ENCODE measurements at places on chromosomes 2 and 18.

DNA sequence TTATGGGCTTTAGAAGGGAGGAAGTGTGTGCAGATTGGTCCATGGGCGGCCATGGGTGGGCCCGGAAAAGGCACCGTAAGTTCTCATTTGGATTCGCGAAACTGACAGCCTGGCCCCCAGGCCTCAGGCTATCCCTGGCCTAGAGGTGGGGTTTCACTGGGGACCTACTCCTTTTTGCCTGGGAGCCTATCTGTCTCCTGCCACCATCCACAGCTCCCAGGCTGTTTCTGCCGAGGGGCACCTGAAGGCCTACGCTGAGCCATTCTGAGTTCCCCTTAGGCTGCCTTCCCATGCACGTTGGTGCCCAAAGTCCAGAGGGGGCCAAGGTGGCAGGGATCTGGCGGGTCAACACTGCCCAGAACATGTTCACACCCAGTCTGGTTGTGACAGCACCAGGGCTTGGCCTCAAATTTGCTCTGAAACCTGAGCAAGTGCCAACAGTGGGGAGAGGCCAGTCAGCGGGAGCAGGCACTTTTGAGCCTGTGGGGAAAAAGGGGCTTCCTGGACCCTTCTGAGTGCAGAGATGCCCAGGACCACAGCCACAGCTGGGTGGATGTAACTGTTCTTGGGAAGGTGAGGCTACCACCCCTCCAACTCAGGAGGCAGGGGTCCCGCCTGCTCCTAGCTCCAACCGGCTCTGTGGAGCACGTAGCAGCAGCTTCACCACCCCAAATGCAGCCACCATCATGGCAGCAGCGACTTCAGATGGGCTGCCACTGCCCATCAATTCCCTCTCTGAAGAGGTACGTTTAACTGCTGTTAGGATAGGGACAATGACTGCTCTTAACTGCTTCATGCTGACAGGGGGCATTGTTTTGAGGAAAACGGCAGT lies 73.6 kb upstream of the ZNF804A start:
- no peak for DNase-seq

DNA sequence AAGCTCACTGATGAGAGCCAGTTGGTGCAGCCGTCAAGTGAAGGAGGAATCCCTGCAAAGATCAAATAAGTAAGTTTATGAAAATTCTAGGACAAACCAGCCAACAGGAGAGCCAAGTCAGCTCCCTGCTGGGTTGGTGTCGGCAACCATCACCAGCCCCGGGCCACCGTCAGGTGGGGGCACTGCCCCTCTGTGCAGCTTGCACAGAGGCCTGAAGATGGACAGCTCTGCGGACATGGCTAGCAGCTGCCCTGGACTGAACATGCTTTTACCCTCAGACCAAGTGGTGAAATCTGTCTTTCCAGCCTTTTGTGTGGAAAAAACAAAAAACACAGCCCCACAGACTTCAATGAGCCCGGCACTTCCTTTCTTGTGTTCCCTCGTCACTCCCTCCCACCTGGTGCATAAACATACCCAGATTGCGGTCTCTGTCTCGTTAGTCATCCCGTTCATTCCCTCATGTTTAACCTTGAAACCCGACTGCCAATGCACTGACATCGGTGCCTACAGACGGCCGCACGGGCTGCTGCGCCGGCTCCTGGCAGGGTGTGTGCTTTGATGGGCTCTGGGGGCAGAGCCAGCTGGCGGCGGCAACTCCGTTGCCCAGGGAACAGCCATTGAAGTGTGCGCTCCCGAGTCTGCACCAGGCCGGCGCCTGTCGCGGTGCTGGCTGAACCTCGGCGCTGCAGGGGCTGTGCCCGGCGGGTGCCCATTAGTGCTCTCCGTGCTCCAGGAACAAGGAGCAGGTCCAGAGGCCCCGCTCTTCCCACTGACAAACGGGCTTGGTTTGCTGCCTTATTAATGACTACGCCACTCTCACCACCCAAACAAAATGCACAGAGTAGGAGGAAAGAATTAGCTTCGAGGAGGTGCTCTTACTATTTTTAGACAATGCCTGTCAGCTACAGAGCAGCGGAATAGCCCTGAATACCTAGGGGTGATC lies 95.3 kb downstream of the EIPR1 start:
- peak; percentile 23 for DNase-seq

DNA sequence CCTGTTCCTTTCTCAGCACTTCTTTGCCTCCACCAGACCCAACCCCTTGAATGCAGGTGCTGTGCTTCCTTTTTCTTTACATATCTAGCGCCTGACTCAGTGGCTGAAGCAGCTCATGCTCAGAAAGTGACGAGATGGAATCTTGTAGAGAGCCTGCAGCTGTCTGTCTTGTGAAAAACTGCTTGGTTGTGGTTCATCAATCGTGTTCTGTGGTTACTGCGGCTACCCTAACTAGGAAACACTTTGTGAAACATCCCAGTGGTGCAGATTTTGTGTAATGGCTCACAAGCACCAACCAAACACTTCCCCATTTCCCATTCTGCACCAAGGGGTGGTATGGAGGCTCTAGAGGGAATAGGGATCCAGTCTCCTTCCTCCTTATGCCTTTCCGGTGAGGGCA lies 307.2 kb upstream of the MMADHC start:
- no peak for DNase-seq

DNA sequence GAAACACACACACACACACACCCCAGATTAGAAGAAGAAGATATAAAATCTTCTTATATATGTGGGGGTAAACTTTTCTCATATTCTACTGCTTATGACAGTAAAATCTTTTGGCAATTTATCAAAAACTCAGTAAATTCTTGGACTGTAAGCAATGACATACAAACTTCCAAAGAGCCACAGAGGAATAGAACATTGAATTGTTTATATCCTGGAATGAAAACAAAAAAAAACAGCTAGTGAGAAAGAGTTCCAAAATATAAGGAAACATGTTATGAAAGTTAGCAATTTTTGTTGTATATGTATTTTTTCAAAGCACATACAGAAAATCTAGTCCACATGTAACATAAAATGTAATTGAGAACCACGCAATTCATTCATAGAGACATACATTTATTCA lies 764.9 kb downstream of the DSC3 start:
- no peak for DNase-seq

GRCh38 chr2:71071681-71072398 lies 3.4 kb downstream of the NAGK start:
- no peak for DNase-seq

DNA sequence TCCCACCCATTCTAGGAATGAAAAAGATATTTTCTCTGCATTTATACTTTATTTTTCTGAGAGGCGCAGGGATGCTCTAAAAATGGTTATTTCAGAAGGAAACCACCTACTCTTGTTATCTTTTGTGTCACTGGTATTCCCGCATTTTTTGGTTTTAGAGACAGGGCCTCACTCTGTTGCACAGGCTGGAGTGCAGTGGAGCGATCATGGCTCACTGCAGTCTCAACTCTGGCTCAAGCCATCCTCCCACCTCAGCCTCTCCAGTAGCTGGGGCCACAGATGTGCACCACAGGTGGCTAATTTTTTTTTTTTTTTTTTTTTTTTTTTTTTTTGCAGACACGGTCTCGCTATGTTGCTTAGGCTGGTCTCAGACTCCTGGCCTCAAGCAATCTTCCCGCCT lies 135.9 kb downstream of the NCK2 start:
- no peak for DNase-seq

GRCh38 chr18:25229081-25229480 lies 122.9 kb downstream of the ZNF521 start:
- peak; percentile 52 for DNase-seq

DNA sequence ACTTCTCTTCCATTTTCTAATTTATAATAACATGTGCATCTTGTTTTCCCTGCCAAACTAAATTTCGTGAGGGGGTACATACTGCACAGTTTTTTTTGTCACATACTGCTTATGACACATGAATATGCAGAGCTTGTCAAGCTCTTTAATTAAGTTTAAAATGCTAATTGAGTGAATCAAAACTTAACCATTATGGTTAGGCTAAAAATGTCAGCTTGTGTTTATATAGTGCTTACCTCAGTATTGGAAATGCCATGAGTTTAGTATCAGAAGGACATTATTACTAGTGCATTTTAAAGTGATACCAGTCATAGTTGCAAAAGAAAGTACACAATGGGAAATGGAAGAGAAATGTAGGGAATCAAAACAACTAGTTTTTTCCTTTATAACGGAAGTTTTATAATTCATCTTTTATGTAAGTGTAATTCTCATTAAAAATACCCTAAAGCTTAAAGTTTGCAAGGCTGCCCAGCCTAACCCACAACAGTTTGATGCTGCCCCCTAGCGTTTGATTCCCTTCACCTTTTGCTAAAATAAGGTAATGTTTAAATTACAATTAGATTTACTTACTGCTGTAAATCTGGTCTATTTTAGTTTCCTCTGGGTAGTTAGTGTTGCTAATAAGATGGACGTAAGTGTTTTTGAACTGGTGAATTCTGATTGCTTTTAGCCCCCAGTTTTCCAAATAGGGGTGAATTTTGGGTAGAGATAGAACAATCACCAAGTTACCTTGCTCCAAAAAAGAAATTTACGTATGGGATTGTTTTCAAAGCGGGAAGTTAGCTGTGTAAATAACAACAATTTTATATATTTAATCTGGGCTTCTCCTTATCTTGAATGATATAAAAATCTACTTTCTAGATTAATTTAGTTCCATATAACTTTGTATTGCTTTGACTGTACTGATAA lies 3.2 kb downstream of the SLC39A10 start:
- peak; percentile 66 for DNase-seq

- no peak for DNase-seq
Measured at GRCh38 chr2:42653908-42654445, 85.5 kb downstream of the MTA3 start.

DNA sequence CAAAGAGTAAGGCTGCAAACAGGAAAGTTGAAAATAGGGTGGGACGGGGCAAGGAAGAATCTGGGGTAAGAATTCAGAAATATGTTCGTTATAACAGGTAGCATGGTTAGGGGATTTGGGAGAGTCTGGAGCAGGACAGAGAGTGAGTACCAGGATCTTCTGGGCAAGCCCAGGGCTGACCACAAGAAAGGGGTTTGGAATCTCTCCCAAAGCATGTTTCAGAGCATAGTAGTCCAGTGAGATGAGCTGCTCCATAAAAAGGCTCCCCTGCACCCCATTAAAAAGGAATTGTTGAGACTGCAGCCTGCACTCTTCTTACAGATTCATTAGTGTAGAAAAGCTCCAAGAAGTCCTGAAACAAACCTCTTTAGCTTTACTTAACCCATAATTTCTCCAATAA lies 291.1 kb downstream of the MTX2 start:
- DNase-seq = no peak

- DNase-seq = no peak
Measured at GRCh38 chr2:231326404-231326803, 69.1 kb upstream of the B3GNT7 start.

GRCh38 chr2:39981883-39982311 lies 202.8 kb upstream of the THUMPD2 start:
- no peak for DNase-seq

Measured in AG04450 (cell line).